ENCODE measurements at places on chromosomes 4 and X. TPM values are rescaled to one million over a fixed set of nuclear protein-coding genes. Genes with fewer than 3 reads are reported as not detected.

SPANXA2 gene
- total RNA-seq = not detected

GRCh38 chr4:99149426-99150019, 5.4 kb upstream of the ADH4 start:
- no peaks in the 10 kb centered on the region for H3K36me3 ChIP-seq
- H3K27ac ChIP-seq = peak overlapping the region; percentile 47
- H3K27me3 ChIP-seq = no peaks in the 10 kb centered on the region

RAB41 gene
- total RNA-seq = not detected

SYTL5 gene
- 2.3 TPM for total RNA-seq

TEX13C gene
- total RNA-seq = not detected
